ENCODE measurements at places on chromosomes 7 and 10.

- DNase-seq = no peak
These were observed 7.6 kb downstream of the GDF2 start for GRCh38 chr10:47329855-47330254.

DNA sequence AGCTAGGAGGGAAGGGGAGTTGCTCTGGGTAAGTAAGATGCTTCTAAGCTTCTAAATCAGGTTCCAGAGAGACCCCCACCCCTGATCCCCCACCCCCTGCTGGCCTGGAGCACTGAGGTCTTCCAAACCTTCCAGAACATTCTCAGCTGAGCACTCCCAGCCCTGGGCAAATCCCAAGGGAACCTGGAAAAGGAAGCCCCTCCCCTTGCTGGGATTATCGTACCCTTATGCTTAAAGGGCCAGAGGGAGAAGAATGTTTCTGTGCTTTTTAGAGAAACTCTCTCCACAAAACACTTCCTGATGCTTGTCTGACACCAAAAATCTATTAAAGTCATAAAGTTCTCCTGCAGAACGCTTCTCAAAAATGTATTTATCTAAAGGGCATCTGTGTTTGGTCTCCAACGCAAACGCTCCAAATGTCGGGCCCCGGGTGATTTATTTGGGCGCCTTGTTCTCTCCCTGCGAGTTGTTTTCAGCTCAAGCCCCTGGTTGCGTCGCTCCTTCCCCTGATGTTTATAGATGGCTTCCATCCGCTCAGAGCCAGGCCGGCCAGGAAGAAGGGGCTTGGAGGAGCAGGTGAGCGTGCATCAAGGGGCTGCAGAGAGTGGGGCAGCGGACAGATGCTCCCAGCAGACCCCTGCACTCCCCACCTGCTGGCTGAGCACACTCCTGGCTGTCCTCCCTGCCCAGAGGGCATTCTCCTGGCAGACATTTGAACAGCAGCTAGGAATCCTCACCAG, 8.2 kb upstream of the RET start:
- DNase-seq = no peak

GRCh38 chr7:3780525-3780924, 479.5 kb downstream of the SDK1 start:
- no peak for DNase-seq

- DNase-seq = no peak
These were observed 308.7 kb downstream of the FRMD4A start for GRCh38 chr10:14022052-14022451.

DNA sequence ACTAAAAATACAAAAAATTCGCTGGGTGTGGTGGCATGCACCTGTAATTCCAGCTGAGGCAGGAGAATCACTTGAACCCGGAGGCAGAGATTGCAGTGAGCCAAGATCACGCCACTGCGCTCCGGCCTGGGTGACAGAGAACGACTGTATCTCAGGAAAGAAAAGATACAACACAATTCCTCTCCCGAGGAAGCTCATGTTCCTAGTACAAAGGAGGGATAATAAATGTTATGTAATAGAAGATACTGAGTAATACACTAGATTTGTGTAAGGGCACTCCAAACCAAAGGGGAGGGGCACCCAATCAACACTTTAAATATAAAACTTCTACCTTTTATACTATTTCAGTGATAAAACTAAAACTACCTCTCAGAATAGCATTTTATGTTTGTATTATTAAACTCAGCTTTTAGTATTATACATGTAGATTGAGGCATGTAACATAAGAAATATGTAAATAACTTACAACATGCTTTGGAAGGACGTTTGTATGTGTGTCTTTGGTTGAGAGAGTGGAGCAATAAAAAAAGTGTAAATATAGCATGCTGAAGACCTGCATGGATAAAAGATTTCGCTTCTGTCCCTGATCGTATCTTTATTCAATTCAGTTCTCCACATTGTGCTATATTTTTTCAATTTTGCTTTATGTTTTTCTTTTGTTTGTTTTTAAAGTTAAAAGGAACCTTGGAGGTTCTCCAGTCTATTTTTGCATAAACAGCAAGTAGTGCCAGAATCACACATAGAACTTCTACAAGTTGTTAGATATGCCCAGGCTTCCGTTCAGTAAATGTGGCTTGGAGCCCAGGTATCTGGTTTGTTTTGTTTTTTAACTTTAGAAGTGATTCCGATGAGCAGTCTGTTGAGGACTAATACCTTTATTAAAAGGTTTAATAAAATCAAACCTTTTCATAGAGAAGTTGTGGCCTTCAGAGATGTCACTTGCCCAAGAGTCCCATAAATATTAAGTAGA, 71.9 kb downstream of the WAC start:
- DNase-seq = no peak

DNA sequence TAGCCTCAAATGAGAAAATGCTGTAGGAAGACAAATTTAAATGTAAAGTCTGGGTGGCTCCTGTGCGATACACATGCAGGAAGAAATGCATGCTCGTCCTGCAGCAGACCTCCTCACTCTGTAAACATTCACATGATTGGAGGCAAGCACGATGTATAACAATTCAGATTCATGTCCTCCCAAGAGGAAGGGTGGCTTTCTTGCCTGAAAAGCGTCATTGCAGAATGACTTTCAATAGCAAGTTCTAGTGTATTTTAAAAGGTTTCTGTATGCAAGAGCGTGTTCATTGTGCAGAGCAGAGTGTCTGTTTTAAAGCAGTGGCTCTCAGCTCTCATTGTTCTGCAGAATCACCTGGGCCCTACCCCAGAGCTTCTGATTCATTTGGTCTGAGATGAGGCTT, 170.3 kb upstream of the CELF2 start:
- no peak for DNase-seq

DNA sequence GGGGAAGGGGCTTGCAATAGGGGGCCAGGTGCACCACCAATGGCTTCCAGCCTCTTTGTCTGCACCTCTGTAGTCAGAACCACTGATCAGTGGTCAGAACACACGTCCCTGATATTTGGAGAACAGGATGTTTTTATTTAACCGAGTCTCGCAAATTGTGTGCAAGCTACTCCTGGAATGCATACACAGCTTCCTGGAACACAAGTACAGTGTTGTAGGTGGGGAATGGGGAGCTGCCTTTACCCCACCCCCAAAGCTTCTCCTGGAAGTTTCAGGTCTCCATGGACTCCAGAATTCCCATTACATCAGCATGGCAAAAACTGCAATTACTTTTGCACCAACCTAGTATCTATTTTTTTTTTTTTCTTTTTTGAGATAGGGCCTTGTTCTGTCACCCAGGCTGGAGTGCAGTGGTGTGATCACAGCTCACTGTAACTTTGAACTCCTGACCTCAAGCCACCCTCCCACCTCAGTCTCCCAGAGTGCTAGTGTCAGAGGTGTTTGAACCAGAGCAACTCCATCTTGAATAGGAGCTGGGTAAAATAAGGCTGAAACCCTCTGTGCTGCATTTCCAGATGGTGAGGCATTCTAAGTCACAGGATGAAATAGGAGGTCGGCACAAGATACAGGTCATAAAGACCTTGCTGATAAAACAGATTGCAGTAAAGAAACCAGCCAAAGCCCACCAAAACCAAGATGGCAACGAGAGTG, 374.0 kb downstream of the CALN1 start:
- no peak for DNase-seq

DNA sequence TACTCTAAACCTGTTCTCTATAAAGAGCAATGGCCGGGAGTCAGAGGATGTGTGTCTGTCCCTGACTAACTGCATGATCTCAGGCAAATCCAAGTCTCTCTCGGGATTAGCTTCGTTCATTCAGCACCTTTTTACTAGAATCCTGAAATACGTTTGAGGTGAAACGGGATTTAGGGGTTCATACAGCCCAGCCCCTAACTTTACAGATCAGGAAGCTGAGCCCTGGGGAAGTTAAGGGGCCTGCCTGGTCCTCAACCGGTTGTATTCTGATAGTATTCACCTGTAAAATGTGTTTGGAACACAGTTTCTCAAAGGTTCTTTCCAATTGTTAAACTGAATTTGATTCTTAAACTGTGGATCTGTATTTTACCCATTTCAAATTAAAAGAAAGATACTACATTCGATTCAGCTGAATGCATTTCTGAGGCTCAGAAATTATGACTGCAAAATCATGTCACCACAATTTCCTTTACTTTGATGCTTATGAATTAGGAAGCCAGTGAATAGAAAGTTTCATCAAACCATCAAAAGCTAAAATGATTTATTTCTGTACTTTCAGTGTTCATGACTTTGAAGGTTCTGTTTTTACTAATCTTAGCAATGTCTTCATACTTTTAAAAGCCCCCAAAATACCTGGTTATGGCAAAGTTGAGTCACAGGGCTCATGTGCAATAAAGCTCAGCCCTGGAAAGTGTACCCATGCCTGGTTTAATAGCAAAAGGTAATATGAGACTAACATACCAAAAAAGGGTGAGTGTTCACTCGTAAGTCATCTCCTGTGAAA, 28.9 kb upstream of the EZH2 start:
- DNase-seq = no peak

DNA sequence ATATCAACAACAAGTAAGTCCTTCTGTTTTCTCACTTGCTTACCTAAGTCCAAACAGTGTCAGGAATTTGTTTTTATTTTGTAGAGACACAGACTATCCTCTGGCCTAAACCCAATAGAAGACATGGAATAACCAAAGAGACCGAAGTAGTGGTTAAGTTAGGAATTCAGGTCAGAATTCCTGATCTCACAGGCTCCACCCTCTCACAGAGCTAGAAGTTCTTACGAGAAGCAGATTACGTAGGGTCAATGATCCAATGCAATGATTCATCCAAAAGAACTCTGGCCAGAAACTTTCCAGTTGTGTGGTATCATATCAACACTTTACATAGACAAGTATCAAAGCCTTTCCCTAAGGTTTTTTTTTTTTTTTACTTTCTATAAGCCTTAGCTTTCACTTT, 73.8 kb downstream of the IQUB start:
- DNase-seq = no peak

DNA sequence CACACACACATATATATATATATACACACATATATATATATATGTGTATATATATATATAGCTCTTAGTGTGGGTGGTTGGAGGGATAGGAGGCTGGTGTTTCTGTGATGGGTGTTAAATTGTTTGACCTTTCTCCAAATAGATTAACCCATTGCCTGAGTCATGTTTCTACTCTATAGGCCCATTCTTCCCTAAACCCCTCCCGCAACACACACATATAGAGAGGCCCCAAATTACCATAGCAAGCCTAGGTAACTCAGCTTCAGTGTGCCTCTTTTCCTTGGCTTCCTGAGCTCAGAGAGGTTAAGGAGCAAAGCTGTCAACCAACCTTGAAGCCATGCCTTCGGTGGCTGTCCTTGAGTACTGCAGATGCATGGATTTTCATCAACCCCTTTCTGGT, 98.7 kb upstream of the ADO start:
- DNase-seq = no peak

Measured in CD4-positive, alpha-beta T cell (primary cell).